ENCODE measurements at places on chromosomes 7 and 10. TPM values are rescaled to one million over a fixed set of nuclear protein-coding genes. Genes with fewer than 3 reads are reported as not detected.

The SFTPD gene
- 1.1 TPM for total RNA-seq

The DNAJC1 gene
- total RNA-seq = 57.1 TPM

The TRIM50 gene
- total RNA-seq = not detected

The MLXIPL gene
- total RNA-seq = 1.8 TPM

The APBB1IP gene
- not detected for total RNA-seq

The VWC2 gene
- total RNA-seq = 1.6 TPM

The CC2D2B gene
- total RNA-seq = 0.15 TPM

The BICC1 gene
- total RNA-seq = 11.3 TPM

DNA sequence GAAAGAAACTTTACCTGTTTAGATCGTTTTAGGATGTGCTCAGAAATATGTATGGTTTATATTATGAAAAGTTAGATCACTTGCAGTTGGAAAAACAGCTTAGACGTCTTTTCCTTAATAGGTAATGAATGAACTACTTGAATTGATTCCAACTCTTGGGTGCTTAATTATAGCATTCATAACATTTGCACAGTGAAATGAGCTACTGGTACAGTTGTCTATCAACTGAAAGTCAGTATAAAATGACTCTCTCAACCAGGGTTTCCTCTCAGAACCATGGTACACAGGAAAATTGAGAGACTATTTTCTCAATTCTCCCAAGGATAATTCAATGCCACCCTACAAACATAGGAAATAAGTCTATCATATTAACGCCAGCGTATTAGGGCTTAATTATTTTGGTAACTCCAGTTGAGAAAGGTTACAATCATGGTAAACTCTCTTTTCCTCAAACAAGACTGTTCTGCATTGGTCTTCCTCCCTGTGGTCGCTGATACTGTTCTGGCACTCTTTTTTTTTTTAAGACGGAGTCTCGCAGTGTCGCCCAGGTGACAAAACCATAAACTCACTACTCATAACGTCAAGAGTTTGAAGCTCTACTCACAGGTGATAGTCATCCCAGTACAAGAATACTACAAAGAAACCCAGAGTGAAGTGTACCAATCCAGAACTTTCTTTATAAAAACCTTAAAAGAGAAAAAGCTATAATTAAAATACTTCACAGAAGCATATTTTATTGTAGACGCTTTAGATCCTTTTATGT lies 2.0 kb downstream of the ANLN start:
- H3K27ac ChIP-seq = peak overlapping the region; percentile 91
- H3K4me1 ChIP-seq = peaks cover 18% of the 10 kb centered on the region
- H3K4me3 ChIP-seq = peak overlapping the region; percentile 72

DNA sequence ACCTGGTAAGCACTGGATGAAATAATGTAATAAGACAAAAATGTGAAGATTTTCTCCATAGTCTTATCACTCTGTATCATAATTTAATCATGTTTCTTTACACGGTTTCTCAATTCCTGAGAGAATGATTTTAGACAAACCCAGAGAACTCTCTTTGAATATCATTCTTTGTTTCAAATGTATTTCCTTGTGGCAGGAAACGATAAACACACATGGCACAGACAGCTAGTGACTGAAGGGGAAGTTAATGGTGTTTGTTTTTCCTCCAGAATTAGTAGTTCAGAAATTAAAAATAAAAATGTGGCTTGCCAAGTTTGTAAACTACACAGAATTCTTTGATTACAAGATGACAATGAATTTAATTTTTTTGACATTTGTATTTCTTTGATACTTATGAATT lies 163.7 kb upstream of the PRPS1L1 start:
- H3K4me1 ChIP-seq = no peaks in the 10 kb centered on the region
- DNase-seq = no peak
- H3K27me3 ChIP-seq = no peaks in the 10 kb centered on the region
- H3K36me3 ChIP-seq = no peaks in the 10 kb centered on the region
- no peak overlapping the region for H3K27ac ChIP-seq

DNA sequence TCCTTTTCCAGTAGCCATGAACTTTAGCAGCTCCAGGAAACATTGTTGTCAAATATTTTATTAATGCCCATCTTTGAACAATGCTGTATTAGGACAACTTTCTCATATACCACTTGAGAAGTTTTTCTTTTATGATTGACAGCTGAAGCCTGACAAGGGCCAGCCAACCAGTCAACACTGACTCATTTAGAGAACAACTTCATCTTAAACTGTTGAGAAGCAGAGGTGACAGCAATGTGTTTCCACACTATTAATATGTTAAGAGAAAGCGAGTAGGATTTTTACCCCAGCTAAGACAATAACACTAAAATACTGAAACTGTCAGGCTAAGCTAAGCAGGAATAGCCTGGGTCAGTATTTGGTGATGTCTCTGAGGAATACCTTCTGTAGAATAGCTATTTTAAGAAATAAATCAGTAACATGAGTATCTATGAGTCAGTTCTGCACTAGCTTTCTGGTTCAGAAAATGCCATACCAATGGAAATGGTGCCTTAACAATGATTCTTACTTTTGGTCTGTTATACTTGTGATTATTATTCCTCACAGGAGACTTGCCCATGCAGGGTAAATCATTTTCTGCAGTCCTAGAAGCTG lies 168.8 kb upstream of the POT1 start:
- no peaks in the 10 kb centered on the region for H3K36me3 ChIP-seq
- no peak overlapping the region for H3K27ac ChIP-seq
- DNase-seq = no peak
- H3K4me1 ChIP-seq = peaks cover 6% of the 10 kb centered on the region

DNA sequence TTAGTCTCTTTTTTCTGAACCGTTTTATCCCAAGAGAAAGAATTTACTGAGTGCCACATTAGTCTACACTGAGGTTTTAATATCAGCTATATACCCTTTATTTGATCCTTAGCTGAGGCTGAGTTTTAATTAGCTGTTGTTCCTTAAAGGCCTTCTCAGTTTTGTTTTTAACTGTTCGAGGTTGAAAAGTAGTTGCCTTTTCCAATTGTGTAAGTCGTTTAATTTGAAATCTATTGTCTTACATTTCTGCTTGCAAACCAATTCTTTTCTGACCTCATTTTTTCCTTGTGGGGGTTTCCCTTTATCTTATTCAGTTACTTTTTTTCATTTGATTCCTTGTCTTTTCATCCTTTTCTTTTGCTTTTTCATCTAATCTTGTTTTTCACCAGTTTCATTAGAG lies 30.8 kb downstream of the UMAD1 start:
- no peak overlapping the region for H3K4me3 ChIP-seq
- no peaks in the 10 kb centered on the region for H3K36me3 ChIP-seq
- no peaks in the 10 kb centered on the region for H3K27me3 ChIP-seq
- H3K4me1 ChIP-seq = no peaks in the 10 kb centered on the region
- DNase-seq = no peak
- H3K27ac ChIP-seq = no peak overlapping the region

GRCh38 chr10:48606530-48607355 lies 1.9 kb upstream of the ARHGAP22 start:
- H3K4me1 ChIP-seq = no peaks in the 10 kb centered on the region
- peaks cover 30% of the 10 kb centered on the region for H3K27me3 ChIP-seq
- DNase-seq = no peak
- H3K4me3 ChIP-seq = no peak overlapping the region
- no peaks in the 10 kb centered on the region for H3K36me3 ChIP-seq

DNA sequence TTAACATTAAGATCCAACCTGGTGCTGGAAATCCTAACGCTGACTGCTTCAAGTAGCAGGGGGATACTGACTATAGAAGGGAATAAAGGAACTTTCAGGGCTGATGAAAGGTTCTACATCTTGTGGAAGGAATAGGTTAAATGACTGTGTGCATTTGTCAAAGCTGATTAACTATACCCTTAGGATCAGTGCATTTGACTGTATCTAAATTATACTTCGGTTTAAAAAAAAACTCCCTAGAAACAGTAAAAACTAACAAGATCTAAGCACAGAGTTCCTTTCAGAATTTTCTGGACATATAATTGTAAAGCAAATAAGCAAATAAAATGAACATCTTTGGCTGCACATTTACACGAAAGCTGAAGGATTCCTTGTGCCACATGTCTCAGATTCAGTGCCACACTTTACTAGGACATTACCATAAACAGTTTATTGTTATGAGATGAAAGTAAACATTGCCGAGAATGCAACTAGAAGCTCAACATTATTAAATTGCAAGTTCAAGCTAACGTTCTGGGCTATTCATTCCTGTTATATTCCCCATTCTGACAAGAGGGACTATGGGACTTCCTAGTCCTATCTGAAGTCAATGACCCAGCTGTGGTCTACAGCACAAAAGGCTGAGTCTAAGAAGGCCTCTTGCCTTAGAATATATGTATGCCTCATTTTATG lies 20.7 kb downstream of the ANK3 start:
- peaks cover 10% of the 10 kb centered on the region for H3K4me1 ChIP-seq
- H3K27me3 ChIP-seq = no peaks in the 10 kb centered on the region
- no peak overlapping the region for H3K4me3 ChIP-seq
- no peaks in the 10 kb centered on the region for H3K36me3 ChIP-seq

- H3K27me3 ChIP-seq = no peaks in the 10 kb centered on the region
- no peak overlapping the region for H3K4me3 ChIP-seq
- no peaks in the 10 kb centered on the region for H3K36me3 ChIP-seq
- H3K27ac ChIP-seq = no peak overlapping the region
These were observed 17.3 kb downstream of the GNA12 start for GRCh38 chr7:2826771-2827170.

DNA sequence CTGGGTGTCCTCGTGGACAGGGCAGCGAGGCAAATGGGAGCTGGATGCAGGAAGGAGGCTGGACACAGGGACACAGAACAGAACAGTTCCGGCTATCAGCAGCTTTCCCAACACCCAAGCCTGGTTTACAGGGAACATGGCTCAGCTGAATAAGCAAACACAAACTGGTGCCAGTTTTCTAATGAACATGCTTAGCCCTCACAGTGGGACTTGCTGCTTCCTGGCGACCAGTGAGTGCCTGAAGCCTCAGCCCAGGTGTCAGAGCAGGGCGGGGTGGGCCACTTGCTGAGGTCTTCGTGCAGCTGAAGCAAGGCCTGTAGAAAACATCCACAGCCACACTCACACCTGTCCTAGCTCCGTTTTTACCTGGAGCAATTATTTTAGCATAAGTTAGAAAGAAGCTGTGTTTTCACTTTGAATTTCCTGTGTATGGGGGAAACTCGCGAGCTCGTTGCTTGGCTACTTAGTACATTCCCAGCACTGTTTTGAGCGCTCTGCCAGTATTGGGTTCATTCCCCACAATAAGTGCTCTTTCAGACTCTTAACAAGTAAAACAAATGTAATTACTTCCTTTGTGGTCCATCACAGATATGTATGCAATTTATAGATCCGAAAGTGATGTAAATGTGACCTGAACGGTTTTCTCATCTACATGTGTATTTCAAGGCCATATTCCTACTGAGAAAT lies 261.2 kb upstream of the SHH start:
- H3K4me3 ChIP-seq = no peak overlapping the region
- H3K36me3 ChIP-seq = no peaks in the 10 kb centered on the region
- DNase-seq = no peak
- H3K27me3 ChIP-seq = no peaks in the 10 kb centered on the region
- no peak overlapping the region for H3K27ac ChIP-seq
- no peaks in the 10 kb centered on the region for H3K4me1 ChIP-seq

DNA sequence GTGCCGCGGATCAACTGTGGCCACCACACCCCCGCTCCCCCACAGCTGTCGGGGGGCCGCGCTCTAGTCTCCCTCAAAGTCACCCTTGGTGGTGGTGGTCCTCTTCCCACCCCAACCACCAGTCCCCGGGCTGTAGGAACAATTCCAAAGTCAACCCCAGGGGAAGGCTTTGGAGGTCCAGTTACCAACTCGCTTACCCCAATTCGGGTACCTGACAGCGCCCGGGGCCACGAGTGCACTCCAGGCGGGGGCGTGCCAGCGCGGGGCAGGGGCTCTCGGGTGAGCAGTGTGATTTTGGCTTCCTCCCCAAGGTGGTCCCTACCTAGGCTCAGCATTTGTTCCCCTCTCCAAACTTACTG lies 584 bp upstream of the ZMIZ1 start:
- H3K4me3 ChIP-seq = peak overlapping the region; percentile 97
- peaks cover 24% of the 10 kb centered on the region for H3K4me1 ChIP-seq
- H3K27me3 ChIP-seq = no peaks in the 10 kb centered on the region

GRCh38 chr10:69814251-69814650 lies 12.5 kb downstream of the COL13A1 start:
- H3K27me3 ChIP-seq = no peaks in the 10 kb centered on the region
- H3K27ac ChIP-seq = no peak overlapping the region
- peaks cover 26% of the 10 kb centered on the region for H3K4me1 ChIP-seq

- no peaks in the 10 kb centered on the region for H3K27me3 ChIP-seq
- no peak overlapping the region for H3K4me3 ChIP-seq
- H3K27ac ChIP-seq = no peak overlapping the region
- peak; percentile 49 for DNase-seq
- H3K4me1 ChIP-seq = peaks cover 8% of the 10 kb centered on the region
- peaks cover 47% of the 10 kb centered on the region for H3K36me3 ChIP-seq
These were observed 41.2 kb downstream of the TACR2 start for GRCh38 chr10:69375307-69376151.

DNA sequence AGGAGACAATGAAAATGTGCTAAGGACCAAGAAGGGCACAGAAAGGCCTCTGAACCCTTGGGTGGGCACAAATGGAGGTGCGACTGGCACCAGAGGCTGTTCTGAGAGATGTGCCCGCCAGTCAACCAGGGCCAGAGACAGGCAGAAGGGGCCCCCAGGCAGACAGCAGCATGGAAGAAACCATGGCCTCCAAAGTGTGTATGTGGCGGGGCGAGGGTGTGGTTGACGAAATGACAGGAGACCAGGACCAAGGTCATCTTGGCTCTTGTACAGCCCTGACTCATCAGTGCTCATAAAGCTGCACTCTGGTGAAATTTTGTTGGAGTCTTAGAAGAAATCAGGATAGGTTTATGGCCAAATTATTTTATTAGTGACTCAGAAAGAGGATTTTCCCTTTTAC lies 4.0 kb upstream of the MRPS24 start:
- H3K27ac ChIP-seq = peak overlapping the region; percentile 5
- H3K36me3 ChIP-seq = peaks cover 10% of the 10 kb centered on the region
- H3K4me1 ChIP-seq = peaks cover 24% of the 10 kb centered on the region
- H3K4me3 ChIP-seq = no peak overlapping the region
- DNase-seq = peak; percentile 30
- no peaks in the 10 kb centered on the region for H3K27me3 ChIP-seq

DNA sequence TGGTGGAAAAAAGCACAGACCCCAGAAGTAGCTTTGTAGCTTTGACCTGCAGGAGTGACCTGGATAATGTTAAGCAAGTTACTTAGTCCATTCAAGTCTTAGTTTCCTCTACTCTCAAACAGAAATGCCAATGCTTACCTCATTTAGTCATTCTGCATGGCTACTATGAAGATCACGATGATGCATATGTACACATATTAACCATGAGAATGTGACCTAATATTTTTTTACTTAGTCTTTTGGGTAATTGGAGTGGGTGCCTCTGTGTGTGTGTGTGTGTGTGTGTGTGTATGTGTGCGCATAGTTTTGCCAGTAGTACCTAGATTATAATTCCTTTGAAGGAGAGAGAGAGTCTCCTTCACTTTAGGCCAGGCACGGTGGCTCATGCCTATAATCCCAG lies 95.8 kb downstream of the NRP1 start:
- no peak for DNase-seq
- peaks cover 9% of the 10 kb centered on the region for H3K4me1 ChIP-seq
- H3K4me3 ChIP-seq = no peak overlapping the region
- H3K27ac ChIP-seq = peak overlapping the region; percentile 7
- peaks cover 33% of the 10 kb centered on the region for H3K36me3 ChIP-seq

All from cardiac muscle cell (in vitro differentiated cells and primary cell).